ENCODE measurements at places on chromosomes 7 and 10. TPM values are rescaled to one million over a fixed set of nuclear protein-coding genes. Genes with fewer than 3 reads are reported as not detected.

Gene MACC1
- total RNA-seq = 6.9 TPM

Gene SAP25
- 2.9 TPM for total RNA-seq

Gene ATOH7
- not detected for total RNA-seq

Gene LRIT1
- not detected for total RNA-seq

Gene GNAT3
- total RNA-seq = not detected

Gene AGR2
- not detected for total RNA-seq

Gene TMEM229A
- not detected for total RNA-seq

Gene LRMDA
- 22.6 TPM for total RNA-seq

Gene PLXDC2
- 51.3 TPM for total RNA-seq

Gene EVX1
- 2.5 TPM for total RNA-seq

- no peak overlapping the region for H3K4me3 ChIP-seq
- peaks cover 22% of the 10 kb centered on the region for H3K4me1 ChIP-seq
- no peak for DNase-seq
- H3K27me3 ChIP-seq = no peaks in the 10 kb centered on the region
- no peaks in the 10 kb centered on the region for H3K36me3 ChIP-seq
These were observed 126.9 kb downstream of the TCF7L2 start for GRCh38 chr10:113076949-113077348.

GRCh38 chr7:73647725-73648592 is 19.7 kb upstream of the VPS37D start:
- no peaks in the 10 kb centered on the region for H3K27me3 ChIP-seq
- no peaks in the 10 kb centered on the region for H3K36me3 ChIP-seq
- H3K4me3 ChIP-seq = peak overlapping the region; percentile 40
- no peak for DNase-seq
- H3K27ac ChIP-seq = no peak overlapping the region
- peaks cover 7% of the 10 kb centered on the region for H3K4me1 ChIP-seq

DNA sequence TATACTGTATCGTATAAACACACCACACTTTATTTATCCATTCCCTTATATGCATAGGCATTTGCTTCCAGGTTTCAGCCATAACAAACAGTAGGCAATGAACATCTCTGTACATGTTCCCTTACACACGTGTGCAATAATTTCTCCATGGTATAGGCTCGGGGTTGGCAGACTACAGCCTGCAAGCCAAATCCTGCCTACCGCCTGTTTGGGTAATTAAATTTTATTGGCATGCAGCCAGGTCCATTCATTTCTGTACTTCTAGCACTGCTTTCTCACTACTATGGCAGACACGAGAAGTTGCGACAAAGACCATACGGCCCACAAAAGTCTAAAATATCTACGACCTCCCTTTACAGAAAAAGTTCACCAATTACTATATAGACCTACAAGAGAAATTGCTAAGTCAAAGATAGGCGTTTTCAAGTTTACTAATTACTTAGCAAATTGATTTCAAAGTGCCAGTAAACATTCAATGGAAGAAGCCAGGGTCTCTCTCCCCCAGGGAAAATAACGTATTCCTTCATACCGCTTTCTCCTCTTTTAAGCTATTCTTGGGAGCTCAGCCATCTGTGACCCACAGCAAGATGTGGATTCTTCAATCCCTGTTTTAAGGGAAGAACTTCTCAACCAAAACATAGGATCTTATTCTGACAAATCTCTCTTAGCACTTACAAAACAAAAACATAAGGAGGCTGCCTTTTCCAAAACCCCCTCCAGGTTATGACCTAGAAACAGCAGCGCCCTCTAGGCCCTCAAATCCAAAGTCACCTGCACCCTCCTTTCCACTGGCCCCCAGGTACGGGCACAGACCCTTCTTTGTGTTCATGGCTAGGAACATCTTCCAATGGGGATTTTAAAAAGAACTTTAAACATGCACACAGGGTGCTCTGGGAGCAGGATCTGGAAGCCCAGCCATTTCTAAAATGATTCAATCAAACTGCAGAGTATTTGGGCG is 100.5 kb downstream of the FGFR2 start:
- H3K27ac ChIP-seq = no peak overlapping the region
- H3K27me3 ChIP-seq = no peaks in the 10 kb centered on the region
- no peaks in the 10 kb centered on the region for H3K36me3 ChIP-seq

DNA sequence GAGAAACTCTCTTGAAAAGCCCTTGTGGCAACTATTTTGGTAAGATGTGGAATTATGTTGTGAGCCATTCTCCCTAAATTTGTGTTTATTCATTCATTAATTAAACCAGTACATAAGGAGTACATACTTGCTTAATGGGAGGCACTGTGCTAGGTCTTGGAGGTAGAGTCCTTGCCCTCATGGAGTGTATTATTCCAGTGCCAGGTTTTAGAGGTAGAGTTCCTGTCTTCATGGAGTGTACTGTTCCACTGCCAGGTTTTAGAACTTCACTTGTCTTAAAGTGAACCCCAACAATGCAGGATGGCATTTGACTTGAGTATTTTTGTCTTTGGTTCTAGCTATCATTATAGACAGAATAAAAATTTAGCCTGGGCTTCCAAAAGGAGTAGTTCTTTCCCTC is 8.8 kb downstream of the MXI1 start:
- peaks cover 13% of the 10 kb centered on the region for H3K4me1 ChIP-seq
- H3K36me3 ChIP-seq = no peaks in the 10 kb centered on the region
- no peak for DNase-seq
- no peaks in the 10 kb centered on the region for H3K27me3 ChIP-seq

DNA sequence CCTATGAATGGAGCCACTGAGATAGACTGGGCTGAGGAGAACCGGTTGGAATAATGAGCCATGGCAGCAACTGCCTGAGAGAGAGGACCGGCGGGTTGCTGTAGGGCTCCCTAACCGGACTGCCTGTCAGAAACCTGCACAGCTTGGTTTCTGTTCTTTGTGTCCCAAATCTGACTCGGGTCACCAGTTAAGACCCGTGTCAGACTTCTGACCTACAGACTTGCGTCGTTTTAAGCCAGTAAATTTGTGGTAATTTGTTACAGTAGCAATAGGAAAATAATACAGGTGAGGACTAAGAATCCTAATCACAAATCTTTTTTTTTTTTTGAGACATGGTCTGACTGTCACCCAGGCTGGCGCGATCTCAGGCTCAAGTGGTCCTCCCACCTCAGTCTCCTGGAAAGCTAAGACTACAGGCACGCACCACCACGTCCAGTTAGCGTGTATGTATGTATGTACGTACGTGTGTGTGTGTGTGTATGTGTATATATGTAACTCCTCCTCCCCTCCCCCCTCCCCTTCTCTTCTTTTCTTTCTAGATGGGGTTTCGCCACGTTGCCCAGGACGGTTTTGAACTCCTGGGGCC is 672 bp upstream of the DDX56 start:
- no peak for DNase-seq
- H3K27ac ChIP-seq = peak overlapping the region; percentile 87
- H3K27me3 ChIP-seq = no peaks in the 10 kb centered on the region
- H3K4me3 ChIP-seq = peak overlapping the region; percentile 99
- H3K36me3 ChIP-seq = no peaks in the 10 kb centered on the region

DNA sequence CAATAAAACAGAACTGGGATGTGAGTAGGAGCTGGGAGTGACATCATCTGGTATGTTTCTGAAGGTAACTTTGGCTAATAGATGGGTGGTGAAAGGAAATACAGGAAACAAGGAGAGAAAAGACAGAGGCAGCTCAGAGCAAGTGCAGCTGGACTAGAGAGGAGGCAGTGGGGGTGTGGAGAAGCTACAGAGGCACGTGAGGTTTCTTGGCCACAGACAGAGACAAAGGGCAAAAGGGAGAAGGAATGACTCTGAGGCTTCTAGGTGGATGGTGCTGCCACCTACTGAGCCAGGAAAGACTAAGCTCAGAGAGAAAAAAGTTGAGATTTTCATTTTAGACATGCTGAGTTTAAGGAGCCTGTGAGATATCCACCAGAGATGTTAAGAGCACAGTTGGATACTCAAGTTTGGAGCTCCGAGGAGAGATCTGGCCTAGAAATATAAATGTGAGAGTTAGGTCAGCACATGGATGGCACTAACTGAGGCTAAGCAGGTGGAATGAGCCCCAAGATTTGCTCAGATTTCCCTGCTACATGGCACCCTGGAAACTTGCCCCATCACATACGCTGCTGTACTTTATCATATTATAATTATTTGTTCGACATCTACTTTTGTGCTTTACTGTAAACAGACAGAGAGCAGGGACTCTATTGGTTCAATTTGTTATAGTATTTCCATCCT is 293.0 kb upstream of the IMMP2L start:
- H3K36me3 ChIP-seq = no peaks in the 10 kb centered on the region
- H3K4me3 ChIP-seq = no peak overlapping the region
- no peak overlapping the region for H3K27ac ChIP-seq

DNA sequence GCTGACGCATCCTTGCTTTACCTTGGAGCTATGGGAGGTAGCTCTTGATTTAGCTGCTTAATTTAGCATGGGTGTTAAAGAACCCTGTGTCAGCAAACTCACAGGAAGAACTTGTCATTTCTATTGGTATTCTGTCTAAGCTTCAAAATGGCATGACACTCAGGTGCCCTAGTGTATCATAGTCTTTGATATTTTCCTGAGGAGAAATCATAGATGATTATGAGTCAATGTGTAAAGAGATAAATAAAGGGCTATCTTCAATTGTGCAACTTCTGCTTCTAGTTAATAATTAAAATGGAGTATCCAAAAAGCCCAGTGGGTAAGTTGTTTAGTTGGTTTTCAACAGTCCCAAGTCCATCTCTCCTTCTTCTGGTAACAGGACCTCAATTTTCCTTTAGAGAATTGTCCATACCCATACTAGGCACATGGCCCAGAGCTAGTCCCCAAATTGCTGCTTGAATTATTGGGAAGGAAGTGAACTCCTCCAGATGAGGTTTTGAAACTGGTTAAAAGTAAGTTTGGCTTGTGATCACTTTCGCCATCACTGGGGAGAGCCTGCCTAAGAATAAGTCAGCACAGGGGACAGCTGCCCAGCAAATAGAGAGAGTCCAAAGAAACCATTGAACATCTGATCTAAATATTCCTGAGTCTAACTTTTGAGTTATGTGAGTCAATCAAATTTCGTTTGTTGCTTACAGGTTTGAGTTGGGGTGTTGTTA is 169.0 kb upstream of the PHYHIPL start:
- DNase-seq = no peak
- H3K27me3 ChIP-seq = no peaks in the 10 kb centered on the region
- no peaks in the 10 kb centered on the region for H3K36me3 ChIP-seq

DNA sequence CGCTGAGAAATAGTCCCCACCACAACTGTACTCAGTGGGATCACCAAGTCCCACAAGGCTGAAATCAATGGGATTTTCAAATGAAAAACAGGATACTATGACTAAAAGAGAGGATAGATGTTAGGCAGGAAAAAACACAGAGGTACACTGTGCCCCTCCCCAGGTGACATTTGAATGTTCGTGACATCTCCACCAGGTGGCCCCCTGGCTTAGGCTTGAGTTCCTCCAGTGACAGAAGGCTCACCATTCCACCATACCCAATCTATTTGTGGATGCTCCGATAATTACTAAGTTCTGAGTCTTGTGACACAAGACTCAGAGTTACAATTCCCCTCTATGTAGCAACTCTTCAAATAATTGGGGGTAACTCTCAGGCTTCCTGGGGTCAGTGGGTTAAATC is 77.5 kb upstream of the KCNMA1 start:
- H3K4me3 ChIP-seq = no peak overlapping the region
- H3K36me3 ChIP-seq = no peaks in the 10 kb centered on the region
- no peak overlapping the region for H3K27ac ChIP-seq
- H3K27me3 ChIP-seq = no peaks in the 10 kb centered on the region

DNA sequence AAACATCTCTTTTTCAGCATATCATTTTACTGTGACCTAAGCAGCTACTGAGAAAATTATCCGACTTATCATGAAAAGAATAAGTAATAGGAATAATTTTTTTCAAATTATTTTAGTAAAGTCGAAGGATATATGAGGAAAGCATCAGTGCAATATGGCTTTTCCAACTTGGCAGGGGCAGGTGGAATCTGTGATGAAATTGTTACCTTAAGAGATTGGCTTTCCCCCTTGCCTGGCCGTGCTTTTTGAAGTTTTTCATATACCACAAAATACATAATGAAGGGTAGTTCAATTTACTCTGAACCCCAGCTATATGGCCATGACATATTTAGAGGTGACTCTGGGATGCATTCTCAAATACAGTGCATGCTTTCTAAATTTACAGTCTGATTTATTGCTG is 87.2 kb upstream of the MKX start:
- no peak overlapping the region for H3K27ac ChIP-seq
- DNase-seq = no peak
- no peak overlapping the region for H3K4me3 ChIP-seq
- H3K36me3 ChIP-seq = no peaks in the 10 kb centered on the region
- H3K27me3 ChIP-seq = no peaks in the 10 kb centered on the region

- no peaks in the 10 kb centered on the region for H3K36me3 ChIP-seq
- no peaks in the 10 kb centered on the region for H3K4me1 ChIP-seq
- H3K27me3 ChIP-seq = no peaks in the 10 kb centered on the region
- no peak overlapping the region for H3K27ac ChIP-seq
- DNase-seq = no peak
- no peak overlapping the region for H3K4me3 ChIP-seq
These were observed 107.4 kb downstream of the STRA8 start for GRCh38 chr7:135341049-135341448.

GRCh38 chr7:112162142-112162766 is 43.9 kb downstream of the DOCK4 start:
- DNase-seq = no peak
- no peak overlapping the region for H3K4me3 ChIP-seq
- peak overlapping the region; percentile 9 for H3K27ac ChIP-seq
- H3K4me1 ChIP-seq = peaks cover 9% of the 10 kb centered on the region
- H3K36me3 ChIP-seq = no peaks in the 10 kb centered on the region
- H3K27me3 ChIP-seq = no peaks in the 10 kb centered on the region

DNA sequence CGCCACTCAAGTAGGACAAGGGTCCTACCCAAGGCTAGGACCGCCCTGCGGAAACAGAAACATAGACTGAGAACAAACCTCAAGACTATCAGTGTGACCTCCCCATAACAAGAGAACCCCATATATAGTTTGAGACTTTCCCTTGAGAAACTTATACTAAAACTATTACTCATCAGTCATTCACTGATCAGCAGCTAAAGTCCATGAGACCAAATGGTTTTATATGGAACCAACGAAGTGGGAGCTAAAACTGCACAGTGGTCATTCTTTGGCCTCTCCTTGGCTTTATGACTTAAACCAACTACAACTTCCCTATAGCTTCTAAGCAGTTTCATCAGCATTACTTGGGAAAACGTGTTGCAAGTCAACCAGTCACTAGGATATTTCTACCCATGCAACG is 13.7 kb upstream of the ZSCAN21 start:
- H3K36me3 ChIP-seq = peaks cover 50% of the 10 kb centered on the region
- H3K4me1 ChIP-seq = no peaks in the 10 kb centered on the region
- no peak overlapping the region for H3K4me3 ChIP-seq
- H3K27me3 ChIP-seq = no peaks in the 10 kb centered on the region
- no peak overlapping the region for H3K27ac ChIP-seq

- peaks cover 11% of the 10 kb centered on the region for H3K4me1 ChIP-seq
- no peak overlapping the region for H3K27ac ChIP-seq
- no peaks in the 10 kb centered on the region for H3K36me3 ChIP-seq
These were observed 9.5 kb upstream of the LBX1 start for GRCh38 chr10:101238732-101239105.

GRCh38 chr10:18906636-18907035 is 142.0 kb upstream of the MALRD1 start:
- H3K36me3 ChIP-seq = no peaks in the 10 kb centered on the region
- no peaks in the 10 kb centered on the region for H3K27me3 ChIP-seq
- no peak overlapping the region for H3K4me3 ChIP-seq
- no peaks in the 10 kb centered on the region for H3K4me1 ChIP-seq

Data from vagina (tissue), 2 donors.